ENCODE measurements at places on chromosomes 16 and 17.

DNA sequence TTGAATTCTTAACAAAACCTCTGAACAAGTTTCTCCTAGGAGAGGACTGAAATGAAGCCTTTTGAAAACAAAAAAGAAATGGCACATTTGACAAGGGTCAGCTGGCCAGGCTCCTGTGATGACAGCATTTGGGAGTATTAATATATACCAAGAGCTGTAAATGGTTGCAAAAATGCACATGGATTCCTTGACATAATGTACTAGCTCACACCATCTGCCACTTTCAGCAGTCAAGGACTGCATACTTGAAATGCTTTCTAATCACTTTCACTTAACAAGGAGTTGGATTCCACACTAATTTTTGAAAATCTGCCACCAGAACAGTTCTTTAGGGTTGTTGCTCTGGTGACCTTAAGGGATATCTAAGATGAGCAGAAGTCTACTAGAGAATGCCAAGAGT lies 236.7 kb upstream of the TOX3 start:
- DNase-seq, result no peak

GRCh38 chr17:28151001-28151400 lies 108.5 kb downstream of the NLK start:
- no peak for DNase-seq

DNA sequence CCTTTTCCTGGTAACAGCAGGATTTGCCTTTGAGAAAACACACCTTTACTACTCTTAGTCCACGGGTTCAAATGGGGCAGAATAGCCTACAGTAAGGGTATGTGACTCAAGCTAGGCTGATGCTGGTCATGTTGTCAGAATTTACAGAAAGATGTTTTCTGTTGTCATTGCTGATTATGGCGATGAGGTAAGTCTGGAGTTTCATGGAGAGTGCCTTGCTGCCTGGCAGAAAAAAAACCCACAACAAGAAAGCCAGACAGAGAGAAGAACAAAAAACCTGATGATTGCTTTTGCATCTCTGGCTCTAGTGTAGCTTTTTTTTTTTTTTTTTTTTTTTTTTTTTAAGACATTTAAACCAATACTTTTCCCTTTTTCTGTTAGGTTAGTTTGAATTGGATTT lies 47.9 kb downstream of the SLC6A4 start:
- DNase-seq, result no peak

GRCh38 chr16:74230126-74230525 lies 66.5 kb upstream of the PSMD7 start:
- DNase-seq, result no peak

- no peak for DNase-seq
Measured at GRCh38 chr17:39949028-39949427, 13.8 kb upstream of the GSDMA start.

GRCh38 chr17:10130677-10131076 lies 67.7 kb downstream of the GAS7 start:
- no peak for DNase-seq

- DNase-seq, result no peak
Measured at GRCh38 chr17:78977681-78977943, 2.1 kb downstream of the LGALS3BP start.

DNA sequence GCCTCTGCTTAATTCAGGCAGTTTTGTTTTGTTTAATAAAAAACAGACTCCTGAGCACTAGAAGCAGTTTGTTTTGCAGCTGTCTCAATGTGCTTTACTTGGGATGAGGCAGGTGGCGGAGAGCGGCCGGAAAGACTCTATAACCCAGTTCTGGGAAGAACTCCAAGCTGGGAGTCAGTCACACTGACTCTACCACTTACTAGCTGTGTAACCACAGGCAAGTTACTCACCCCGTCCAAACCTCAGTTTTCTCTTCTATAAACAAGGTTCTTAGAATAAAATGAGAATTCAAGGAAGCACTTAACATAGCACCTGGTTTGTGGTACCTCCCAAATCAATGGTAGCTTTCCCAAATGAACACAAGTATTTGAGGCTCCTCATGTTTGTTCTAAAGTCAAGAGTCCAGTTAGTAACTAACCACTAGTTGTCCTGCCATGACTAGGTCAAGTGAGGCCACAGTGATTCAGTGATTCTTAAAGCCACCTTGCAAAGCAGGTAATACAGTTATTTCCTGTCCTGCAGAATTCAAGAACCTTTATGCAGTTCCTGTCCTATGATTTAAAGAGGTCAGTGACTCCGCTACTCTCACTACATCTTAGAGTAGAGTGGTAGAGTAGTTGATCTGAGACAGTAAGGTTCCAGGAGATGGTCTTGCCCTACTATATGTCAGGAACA lies 2.7 kb downstream of the TXNDC17 start:
- DNase-seq, result no peak

DNA sequence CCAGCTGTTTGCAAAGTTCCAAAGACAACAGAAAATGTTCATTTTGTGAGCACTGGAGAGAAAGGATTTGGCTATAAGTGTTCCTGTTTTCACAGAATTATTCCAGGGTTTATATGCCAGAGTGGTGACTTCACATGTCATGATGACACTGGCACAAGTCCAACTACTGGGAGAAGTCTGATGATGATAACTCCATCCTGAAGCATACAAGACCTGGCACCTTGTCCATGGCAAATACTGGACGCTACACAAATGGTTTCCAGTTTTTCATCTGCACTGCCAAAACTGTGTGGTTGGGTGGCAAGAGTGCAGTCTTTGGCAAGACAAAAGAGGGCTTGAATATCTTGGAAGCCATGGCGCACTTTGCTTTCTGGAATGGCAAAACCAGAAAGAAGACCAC lies 385.0 kb downstream of the CDH11 start:
- DNase-seq, result no peak

DNA sequence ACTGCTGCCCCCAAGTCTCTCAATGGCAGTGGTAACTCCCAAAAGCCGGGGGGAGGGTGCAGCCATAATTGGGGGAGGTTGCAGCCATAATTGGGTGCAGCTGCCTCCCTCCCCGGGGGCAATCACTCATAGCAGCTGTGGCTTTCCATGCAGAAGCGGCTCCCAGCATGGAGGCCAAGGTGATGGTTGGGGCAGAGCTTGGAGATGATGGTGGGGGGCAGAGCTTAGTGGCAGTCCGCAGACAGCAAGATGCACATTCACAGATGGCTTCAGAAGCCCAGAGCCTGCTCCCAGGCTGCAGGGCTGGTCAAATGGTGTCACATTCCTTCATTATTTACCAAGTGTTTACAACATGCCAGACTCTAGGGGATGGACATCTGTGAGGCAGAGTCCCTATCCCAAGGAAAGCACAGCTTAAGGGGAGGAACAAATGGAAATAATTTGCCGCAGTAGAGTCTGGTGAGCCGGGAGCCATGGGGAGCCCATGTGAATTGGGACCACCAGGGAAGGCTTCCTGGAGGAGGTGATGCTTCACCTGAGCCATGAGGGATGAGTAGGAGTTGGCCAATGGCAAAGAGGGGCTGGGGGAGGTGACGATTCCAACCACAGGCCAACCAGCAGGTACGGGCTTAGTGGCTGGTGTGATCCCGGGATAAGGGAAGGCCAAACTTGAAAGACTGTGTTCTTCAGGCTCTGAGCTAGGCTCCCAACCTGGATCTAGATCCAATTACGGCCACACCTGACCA lies 8.1 kb downstream of the DOC2B start:
- no peak for DNase-seq

- no peak for DNase-seq
Measured at GRCh38 chr17:49213399-49213798, 2.9 kb downstream of the ABI3 start.

DNA sequence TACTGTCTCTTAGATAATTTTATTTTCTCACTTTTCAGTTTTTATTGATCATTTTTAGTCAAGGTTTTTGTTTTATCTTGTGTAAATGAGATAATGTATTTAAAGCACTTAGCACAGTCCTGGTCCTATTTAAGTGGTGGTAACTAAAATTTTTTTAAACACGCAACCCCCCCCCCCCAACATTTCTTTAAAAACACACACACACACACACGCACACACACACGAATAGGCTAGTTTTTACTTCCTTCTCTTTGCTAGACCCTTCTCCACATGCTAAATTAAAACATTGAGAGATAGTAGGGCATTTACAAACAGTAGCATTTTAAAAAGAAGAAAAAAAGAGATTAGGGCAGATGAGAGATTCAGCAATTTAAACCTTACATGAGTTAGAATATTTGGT lies 5.0 kb downstream of the NFATC3 start:
- DNase-seq, result no peak

- DNase-seq, result no peak
Measured at GRCh38 chr17:59037960-59038359, 68.7 kb downstream of the TRIM37 start.
